T-helper 9 cell (primary cell): ENCODE measurements at places on chromosomes 1 and 21.
A peak's percentile ranks its signal among the peaks of the same experiment; 100 is the strongest.

DNA sequence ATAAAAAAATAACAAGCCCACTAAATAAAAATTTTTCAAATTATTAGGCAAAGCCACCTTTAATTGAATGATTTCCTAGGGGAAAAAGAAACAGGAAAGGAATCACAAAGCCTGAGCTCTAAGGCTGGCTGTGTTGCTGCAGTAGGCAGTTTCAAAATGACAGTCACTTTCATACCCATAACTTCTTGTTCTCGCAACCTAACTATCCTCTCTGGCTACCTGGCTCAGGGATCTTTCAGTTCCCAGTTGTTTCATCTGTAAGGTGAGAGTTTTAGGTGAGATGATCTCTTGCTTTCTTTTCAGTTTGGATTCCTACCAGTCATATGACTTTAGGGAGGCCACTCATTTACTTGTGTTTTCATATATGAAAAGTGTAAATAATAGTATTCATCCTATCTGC lies 226.1 kb downstream of the ASTN1 start:
- no peak for DNase-seq

DNA sequence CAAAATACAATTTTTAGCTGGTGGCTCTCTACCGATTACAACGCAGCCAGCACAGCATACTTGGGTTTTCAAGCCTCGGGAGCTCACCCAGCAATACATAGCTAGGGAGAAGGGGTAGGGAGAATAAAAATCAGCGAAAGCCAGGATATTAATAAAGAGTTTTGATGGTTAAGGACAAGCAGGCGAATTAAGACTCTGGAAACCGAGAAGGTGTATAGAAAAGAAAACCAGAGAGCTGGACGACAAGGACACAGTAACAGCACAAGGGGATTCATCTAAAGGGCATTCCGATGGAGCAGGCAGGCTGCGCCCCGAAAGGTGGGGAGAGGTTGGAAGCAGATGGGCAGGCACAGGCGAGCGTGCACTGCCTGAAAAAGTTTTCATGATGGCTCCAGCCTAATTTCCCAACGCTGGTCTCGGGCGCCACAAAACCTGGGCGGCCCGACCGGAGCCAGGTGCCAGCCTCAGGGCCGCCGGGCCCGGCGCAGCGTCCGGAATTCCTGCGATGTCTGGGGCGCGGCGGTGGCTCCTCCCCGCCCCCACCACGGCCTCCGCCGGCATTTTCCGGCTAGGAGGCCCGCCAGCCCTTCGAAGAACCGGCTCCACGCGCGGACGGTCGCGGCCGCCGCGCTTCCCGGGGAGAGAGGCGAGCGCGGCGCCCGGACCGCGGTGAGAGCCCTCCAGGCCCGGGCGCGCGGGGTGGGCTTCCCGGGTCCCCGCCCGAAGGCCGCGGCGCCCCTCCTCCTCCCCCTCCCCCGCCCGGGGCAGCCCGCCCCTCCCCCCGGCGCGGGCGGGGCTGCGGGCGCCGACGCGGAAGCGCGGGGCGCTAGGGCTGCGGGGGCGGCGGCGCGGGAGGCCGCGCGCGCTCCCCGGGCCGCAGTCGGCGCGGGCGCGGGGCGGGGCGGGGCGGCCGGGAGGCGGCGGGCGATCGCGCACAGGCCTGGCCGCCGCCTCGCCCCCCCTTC lies 774 bp upstream of the DYRK1A start:
- DNase-seq: peak; percentile 60

- DNase-seq: no peak
These were observed 322.9 kb downstream of the MATN1 start for GRCh38 chr1:30400507-30400906.

- no peak for DNase-seq
These were observed 258.8 kb downstream of the PLPP3 start for GRCh38 chr1:56320464-56321149.

GRCh38 chr21:44477712-44478111 lies 22.4 kb downstream of the LRRC3 start:
- DNase-seq: no peak

- no peak for DNase-seq
These were observed 191.6 kb downstream of the PTPRC start for GRCh38 chr1:198830412-198830811.

- DNase-seq: no peak
These were observed 796.2 kb downstream of the PLA2G4A start for GRCh38 chr1:187624812-187625545.

- no peak for DNase-seq
These were observed 117.0 kb upstream of the ERRFI1 start for GRCh38 chr1:8142955-8143629.

GRCh38 chr1:33163621-33164519 lies 18.0 kb downstream of the TRIM62 start:
- no peak for DNase-seq

- DNase-seq: no peak
These were observed 23.3 kb downstream of the SPOCD1 start for GRCh38 chr1:31792541-31792940.

- no peak for DNase-seq
These were observed 7.1 kb upstream of the NSUN4 start for GRCh38 chr1:46333300-46334029.

GRCh38 chr1:97108179-97108578 lies 386.6 kb downstream of the PTBP2 start:
- DNase-seq: no peak

GRCh38 chr1:162072740-162073139 lies 3.2 kb downstream of the NOS1AP start:
- no peak for DNase-seq

DNA sequence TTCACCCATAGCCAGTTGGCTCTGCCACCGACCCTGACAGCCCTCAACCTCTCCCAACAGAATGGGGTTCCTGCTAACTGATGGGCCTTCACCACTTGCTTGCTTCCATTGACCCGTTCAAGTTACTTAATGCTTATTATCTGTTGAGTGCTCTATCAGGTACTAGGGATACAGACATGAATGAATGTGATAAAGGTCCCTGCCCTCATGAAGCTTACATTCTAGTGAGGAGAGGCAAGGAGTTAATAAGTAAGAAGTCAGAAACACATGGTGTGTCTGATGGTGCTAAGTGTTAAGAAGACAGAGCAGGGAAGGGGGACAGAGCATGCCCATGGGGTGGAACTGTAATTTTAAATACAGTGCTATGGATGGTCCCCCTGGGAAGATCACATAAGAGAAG lies 107.5 kb upstream of the JUN start:
- no peak for DNase-seq
